ENCODE measurements at places on chromosomes 5 and 9. TPM values are rescaled to one million over a fixed set of nuclear protein-coding genes. Genes with fewer than 3 reads are reported as not detected.

Gene PCDHGA9
- not detected for polyA plus RNA-seq

DNA sequence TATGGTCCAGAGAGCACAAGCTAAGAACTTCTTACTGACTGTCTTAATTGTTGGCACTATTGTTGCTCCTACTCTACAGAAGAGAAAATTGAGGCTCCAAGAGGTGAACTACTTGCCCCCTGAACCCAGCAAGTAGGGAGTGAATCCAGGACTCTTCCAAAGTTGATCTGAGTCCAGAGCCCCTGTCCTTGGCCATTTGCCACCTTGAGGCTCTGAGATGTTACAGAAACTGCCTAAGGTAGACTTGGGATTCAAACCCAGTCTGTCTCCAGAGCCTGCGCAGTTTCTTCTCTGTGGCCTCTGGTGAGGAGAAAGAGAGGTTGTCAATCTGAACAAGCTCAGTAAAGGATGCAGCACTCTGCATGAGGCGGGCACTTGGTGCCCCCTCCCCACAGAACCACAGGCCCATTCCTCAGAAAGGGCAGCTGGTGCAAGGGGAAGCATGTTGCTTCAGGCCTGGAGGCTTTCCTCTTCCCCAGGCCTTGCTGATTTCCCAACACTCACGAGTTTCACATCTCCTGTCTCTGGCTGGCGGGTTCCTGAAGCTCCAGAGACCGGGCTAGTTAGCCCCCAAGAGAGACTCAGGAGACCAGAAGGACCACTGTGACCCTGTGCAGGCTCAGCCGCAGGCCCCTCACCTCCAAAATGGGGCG is 2.9 kb upstream of the LCP2 start:
- no peak for DNase-seq

DNA sequence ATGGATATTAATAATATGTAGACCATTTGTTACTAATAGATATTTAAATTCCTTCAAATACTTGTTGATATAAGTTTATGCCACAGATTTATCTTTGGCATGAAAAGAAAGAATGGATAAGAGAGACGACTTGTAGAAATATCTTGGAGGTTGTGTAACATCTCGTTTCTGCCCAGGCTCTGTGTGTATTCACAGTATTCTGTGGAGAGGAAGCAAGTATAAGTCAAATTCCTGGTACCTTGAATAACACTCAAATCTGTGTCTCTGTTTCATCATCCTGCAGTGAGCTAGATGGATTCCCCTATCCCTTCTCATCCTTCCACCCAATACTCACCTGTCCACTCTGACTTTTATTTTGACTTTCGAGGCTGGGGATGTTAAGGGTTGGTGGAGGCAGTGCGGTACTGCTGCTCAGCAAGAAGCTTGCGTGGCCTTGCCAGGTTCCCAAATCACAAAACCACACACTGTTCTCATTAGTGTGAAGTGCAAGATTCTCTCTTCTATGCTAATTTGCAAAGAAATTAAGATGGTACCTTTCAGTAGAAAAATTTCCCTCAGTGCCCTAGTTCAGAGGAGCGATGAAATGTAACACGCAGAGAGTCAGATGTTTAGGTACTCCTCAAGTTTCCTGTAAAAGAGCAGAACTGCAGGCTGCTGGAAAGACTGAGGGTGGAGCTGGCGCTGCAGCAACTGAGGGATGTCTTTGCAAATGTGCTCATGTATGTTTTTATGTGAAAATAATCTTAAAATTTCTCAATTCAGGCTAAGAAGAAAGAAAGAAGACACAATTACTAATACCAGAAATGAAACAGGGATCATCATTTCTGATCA is 42.6 kb upstream of the ANKRD18A start:
- DNase-seq, result no peak

- DNase-seq, result no peak
Observed at GRCh38 chr5:66829826-66830225, 233.6 kb downstream of the MAST4 start.

- no peak for DNase-seq
Observed at GRCh38 chr5:24643880-24644279, 898 bp downstream of the CDH10 start.

GRCh38 chr5:72066705-72067107 is 40.6 kb upstream of the MAP1B start:
- no peak for DNase-seq

Gene PCDHA9
- polyA plus RNA-seq, result 0.01 TPM

DNA sequence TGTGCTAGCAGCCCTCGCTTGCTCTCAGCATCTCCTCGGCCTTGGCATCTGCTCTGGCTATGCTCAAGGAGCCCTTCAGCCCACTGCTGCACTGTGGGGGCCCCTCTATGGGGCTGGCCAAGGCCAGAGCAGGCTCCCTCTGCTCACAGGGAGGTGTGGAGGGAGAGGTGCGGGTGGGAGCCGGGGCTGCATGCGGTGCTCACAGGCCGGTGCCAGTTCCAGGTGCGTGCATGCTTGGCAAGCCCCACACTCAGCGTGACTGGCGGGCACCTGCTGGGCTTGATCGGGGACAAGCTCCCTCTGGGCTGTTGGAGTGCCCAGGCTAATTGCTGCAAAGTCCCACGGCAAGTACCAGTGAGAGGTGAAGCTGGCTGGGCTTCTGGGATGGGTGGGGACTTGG is 170.5 kb downstream of the TRIM36 start:
- no peak for DNase-seq

DNA sequence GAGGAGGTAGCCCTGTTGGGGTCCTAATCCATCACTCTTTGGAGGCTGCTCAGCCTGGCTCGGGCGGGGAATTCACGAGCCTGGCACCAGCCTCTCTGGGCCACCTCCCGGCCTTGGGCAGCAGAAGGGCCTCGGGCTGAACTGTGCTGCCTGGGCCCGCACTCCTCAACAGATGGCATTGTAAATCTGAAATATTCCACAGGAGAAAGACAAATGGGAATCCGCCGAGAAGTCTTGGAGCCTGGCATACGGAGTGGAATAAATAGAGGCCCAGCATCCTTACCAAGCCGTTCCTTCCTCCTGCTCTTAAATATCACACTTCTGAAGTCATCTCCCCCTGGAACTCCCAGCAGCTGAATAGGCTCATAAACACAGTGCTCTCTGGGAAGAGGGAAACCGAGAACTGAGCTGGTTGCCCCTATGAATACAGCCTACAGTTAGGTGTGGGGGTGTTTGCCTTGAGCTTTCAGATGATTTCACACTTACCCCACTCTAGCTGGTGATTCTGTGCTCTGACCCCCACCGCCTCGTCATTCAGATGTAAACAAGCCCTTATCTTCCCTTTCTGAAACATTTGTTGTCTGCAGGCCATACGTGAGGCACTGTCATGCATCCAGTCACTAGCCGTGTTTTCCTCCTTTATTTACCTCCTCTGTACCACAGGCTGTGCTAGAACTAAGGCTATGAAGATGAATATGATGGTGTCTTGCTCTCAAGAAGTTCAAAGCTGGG is 455.0 kb upstream of the CLINT1 start:
- DNase-seq, result no peak

DNA sequence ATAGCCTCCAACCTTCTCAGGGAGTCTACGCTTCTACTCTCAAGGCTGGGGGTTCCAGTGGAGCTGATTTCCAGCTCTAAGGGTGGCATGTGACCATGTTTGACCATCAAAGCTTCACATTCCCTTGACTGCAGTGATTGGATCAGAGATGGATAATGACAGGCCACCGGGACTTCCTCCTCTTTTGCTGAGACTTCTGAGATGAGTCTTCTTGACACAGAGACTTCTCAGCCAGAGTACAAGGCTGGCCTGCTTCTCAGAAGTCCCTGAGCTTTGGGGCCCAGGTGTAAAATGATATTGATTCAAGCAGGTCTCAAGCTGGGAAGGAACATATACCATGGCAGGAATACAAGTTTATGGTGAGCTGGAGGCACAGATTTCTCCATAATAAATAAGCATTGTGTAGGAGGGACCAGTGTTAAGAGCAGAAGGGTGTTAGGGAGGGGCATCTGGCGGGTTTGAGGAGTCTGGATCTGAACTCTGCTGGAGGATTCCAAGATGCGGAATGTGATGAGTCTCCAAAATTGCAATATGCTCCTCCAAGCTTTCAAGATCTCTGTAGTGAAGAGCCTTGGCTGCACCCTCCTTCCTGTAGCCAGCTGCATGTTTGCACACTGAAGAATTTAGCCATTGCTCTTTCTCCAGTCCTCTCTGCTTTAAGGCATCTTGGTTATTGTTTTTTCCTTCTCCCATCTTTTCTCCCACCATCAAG is 41.7 kb upstream of the HSD17B4 start:
- no peak for DNase-seq

Measured in small intestine (tissue), 16 donors.